T-helper 17 cell (primary cell): ENCODE measurements at places on chromosomes 7 and 10.

- no peak for DNase-seq
Observed at GRCh38 chr10:131993275-131993674, 11.6 kb upstream of the BNIP3 start.

GRCh38 chr7:727104-727805 is at the start of gene PRKAR1B:
TSS of gene PRKAR1B (minus strand) at chr7:727281. CDS start at chr7:711505, 15,776 bp downstream.
- DNase-seq: no peak

DNA sequence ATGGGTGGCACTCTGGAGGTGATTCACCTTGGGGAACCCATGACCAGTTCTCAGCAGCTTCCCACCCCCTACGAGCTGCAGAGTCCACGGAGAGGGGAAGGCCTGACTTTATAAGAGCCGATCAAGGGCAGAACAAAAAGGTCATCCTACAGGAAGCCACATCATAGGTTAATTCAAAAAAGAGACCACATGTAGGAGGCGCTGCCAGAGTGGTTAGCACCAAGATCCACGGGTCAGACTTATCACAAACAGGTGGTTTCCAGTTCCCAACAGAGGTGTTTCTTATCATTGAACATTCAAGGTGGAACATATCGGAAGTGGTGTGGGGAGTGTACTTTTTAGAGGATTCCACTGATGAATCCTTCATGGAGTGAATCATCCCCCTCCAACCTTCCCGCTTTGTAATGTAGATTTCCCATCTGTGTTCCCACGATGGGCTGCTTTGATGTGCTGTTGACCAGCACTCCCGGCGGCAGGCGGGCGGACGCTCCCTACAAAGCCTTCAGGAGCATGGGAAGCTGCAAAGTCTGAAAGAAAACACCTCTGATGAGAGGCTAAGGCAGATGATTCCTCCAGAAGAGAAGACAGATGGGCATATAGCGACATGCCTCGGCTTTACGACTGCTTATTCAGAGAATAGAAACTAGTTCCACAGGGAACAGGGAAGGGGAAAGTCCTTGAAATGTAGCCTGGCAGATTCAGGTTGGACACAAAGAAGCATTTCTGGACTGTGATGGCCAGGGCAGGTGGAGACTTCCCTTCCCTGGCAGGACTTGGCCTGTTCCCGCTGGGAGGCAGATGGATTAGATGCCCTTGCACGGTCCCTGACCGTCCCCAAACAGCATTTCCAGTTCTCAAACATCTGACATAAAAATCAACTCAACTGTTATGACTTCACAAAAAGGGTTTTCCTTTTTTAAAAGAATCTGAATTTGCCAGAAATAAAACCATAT is 66.5 kb downstream of the AFAP1L2 start:
- no peak for DNase-seq

GRCh38 chr7:156988343-156989185 is 21.9 kb downstream of the MNX1 start:
- DNase-seq: no peak

- no peak for DNase-seq
Observed at GRCh38 chr7:145903658-145904057, 212.9 kb upstream of the CNTNAP2 start.

- no peak for DNase-seq
Observed at GRCh38 chr10:114515298-114515914, 111.1 kb upstream of the AFAP1L2 start.

GRCh38 chr7:51055039-51055840 is 261.4 kb downstream of the COBL start:
- DNase-seq: no peak

DNA sequence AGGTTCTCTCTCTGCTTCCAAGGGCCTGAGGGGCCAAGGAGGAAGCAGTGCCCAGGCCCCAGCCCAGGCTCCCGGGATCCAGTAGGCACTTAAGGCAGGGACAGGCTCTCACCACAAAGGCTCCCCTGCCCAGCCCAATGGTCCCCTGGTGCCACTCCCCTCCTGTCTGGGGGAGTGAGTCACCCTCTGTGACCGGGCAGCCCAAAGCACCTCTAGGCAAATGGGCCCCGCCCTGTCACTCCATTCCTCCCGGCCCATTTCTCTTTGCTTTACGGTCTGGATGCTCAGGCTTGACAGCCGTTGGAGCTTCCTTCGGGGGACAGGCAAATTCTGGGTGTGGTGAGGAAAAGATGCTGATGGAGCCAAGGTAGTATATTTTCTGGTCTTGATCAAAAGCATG is at the start of gene CALHM3:
TSS of gene CALHM3 (minus strand) at position 106 of the 400 bp plus-strand sequence. CDS start 208 bp downstream, outside the sequence.
- DNase-seq: no peak

GRCh38 chr10:113042868-113043267 is 92.8 kb downstream of the TCF7L2 start:
- no peak for DNase-seq

- no peak for DNase-seq
Observed at GRCh38 chr10:89305766-89306433, 4.1 kb downstream of the IFIT2 start.

DNA sequence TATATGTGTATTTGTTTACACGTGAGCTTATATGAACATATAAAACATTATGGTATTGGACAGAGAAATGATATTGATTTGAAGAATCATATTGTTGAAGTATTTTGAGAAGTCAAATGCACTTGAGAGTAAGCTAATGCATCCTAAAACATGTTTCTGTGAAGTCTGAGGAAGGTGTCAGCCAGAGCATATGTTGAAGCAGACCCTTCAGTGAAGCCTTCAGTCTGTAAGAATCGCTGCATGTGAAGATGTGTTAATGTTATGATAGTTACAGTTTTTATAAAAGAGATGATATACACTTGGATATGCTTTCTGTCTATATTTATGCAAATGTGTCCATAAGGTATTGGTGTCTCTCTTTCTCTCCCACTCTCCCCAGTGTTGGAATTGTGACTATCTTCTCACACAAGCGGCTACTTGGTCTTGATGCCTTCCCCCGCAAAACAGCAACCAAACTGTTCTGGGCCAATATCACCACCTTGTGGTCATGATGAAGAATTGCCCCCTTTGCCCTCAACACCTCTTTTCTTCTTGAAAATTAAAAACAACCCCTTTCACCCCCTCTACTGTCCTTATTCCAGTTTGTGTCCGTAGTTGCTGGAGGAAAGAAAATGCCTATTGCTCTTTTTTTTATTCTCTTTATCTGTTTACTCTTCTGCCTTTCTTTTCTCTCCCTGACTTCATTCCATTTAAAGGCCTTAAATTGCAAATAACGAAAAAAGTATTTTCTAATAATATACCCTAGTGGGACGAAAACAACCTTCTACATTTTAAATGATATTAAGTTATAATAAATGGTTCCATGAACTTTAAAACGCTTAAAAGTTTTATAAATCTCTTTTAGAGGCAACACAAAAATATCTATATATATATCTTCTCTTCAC is 64.9 kb downstream of the IKZF1 start:
- DNase-seq: no peak

GRCh38 chr10:5381187-5381586 is 16.4 kb downstream of the UCN3 start:
- no peak for DNase-seq

DNA sequence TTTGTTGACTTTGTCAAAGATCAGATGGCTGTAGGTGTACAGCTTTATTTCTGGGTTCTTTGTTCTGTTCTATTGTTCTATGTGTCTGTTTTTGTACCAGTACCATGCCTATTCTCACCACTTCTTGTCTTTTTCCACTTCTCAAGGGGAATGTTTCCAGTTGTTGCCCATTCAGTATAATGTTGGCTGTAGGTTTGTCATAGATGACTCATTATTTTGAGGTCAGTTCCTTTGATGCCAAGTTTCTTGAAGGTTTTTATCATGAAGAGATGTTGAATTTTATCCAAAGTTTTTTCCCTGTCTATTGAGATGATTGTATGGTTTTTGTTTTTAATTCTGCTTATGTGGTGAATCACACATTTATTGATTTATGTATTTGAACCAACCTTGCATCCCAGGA is 216.7 kb upstream of the RNF32 start:
- no peak for DNase-seq

- DNase-seq: no peak
Observed at GRCh38 chr10:70265032-70265689, 18.6 kb downstream of the NPFFR1 start.

GRCh38 chr7:43700059-43700501 is 29.2 kb downstream of the COA1 start:
- DNase-seq: no peak

- no peak for DNase-seq
Observed at GRCh38 chr7:157272351-157273207, 64.2 kb upstream of the DNAJB6 start.

DNA sequence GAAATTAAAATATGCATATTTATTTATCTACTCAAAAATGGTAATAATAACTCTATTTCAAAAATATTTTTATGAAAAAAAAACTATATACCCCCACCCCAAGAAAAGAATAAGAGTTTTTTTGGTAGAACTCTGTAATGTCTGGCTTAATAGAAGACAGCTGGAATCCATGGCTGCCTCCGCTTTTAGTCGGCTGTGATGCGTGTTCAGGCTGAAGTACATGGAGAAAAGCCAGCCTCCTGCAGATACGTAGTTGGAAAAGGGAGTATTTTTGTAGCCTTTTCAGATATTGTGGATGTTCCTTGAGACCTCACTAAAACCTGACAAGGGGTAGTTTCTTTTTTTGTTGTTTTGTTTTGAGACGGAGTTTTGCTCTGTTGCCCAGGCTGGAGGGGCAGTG is 10.0 kb downstream of the FOXK1 start:
- no peak for DNase-seq

DNA sequence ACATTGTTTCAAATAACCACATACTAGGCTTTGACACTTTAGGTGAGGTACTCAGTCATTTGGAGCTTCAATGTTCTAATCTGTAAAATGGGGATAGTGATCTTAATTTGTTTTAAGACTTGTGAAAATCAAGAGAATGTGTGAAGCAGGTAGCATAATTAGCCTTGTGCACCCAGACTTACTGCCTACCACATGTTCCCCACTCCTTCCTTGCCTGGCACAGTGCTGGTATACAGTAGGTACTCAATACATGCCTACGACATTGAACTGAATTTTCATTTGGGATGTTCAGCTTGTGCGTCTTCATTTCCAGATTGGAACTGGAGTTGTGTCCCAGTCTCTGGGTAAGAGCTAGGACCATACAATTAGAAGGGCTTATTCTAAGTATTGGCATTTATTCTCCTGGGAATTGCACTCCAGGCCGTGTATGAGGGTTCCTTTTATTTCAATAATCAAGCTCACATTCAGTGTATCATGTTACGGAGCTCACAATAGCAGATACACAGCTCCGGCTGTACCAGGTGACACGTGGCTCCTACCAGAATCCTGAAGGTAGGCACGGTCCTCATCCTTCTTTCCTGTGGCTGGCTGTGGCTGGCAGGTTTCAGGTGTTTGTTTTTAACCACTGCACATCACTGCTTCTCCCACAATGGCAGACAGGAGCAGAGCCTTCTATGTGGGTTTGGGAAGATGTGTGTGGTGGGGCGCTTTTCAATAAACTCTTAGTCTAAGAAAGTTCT is 109.4 kb upstream of the PDCD4 start:
- DNase-seq: no peak

DNA sequence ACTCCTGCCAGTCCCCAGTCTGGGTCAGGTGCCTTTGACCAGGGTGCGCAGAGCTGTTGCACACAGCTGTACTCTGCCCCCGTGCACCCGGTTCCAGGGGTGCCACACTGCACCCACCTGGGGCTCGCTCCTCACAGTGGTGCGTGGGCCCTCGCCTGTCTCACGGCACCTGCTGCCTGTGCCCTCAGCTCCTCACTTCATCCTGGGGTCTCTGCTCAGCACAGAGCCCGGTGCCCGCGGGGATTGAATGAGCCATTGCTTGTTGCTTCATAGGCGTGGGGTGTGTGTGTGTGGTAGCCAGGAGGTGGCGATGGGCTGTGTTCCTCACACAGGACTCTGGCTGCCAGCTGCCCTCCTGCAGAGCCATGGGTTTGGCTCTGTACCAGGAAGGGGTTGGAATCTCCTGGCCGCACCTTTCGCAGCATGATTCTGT is 18.5 kb downstream of the EIF3B start:
- no peak for DNase-seq

DNA sequence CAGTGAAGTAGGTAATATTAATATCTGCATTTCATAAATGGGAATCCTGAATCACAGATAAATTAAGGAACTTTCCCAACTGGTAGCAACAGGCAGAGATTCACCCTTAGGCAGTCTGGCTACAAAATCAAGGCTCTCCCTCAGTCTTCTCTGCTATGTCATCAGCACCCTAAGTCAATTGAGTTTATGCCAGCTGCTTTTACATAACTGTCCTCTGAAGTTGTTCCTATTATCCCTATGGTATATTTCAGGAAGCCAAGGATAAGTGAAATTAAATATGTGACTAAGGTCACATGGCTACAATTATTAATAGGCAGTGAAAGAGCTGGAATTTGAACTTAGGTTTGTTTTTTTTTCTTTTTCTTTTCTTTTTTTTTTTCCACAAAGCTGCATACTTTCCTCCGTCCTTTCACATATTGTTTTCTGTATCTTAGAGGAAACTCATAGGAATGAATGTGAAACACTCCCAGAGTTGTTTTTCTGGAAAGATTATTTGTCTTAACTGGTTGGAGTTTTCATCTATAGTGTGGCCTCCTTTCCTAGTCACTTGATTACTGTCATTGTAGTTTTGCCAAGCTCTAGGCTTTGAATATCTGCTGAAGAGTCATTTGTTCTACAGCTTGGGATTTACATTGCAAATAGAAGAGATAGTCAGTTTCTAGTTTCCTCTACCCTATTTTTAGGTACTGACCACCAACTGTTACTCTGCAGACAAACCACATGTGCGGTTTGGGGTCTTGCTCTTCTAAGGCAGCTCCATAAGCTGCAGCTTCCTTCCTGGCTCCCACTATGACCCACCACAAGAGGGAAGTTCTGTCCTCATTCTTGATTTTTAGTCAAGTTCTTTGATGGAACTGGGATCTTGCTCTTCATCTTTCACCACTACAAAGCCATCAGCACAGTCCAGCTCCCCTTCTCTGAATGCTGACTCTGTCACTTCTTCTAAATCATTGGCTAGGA is 338.0 kb upstream of the KIAA1217 start:
- no peak for DNase-seq

GRCh38 chr10:70109064-70109729 is 23.4 kb downstream of the AIFM2 start:
- no peak for DNase-seq

DNA sequence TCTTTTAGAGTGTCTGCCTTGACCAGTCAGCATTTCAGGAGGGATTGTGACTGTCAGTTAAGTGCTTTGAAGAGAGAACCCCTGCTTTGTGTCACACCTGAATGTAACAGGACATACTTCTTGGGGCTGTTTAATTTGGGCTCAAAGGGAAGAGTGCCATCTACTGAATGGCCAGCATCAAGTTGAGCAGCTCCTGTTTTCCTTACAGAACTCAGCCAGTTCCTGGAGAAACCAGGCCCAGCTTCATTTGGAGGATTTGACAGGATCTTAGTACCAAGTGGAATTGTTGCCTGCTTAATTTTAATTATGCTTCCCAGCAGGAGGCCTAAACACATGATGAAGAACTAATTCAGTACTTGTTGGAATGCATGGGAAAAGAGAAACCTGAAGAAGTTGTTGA is 8.3 kb downstream of the ADD3 start:
- DNase-seq: no peak

DNA sequence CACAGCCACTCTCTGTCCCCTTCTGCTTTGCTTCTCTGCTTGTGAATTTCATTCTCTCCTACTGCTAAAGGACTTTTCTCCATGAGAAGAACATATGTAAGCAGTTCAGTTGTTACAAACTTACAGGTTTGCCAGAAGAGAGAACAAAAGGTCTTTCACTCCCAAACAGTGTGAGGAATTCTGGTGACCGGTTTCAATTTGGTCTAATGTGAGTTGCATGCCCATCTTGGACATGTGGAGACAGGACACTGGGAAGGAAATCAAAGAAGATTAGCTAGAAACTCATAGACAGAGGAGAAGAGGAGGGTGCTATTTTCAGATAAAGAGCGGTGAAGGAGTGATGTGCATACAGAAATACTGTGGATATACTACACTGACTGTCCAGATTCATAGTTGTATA is 209.5 kb upstream of the INHBA start:
- DNase-seq: no peak
